ENCODE measurements at places on chromosomes 16 and 17. TPM values are rescaled to one million over a fixed set of nuclear protein-coding genes. Genes with fewer than 3 reads are reported as not detected.
A peak's percentile ranks its signal among the peaks of the same experiment; 100 is the strongest.

GRCh38 chr17:28926786-28927185 lies 23.9 kb upstream of the DHRS13 start:
- H3K27me3 ChIP-seq: no peaks in the 10 kb centered on the region
- peaks cover 58% of the 10 kb centered on the region for H3K36me3 ChIP-seq
- no peaks in the 10 kb centered on the region for H3K4me1 ChIP-seq
- no peak overlapping the region for H3K27ac ChIP-seq

DNA sequence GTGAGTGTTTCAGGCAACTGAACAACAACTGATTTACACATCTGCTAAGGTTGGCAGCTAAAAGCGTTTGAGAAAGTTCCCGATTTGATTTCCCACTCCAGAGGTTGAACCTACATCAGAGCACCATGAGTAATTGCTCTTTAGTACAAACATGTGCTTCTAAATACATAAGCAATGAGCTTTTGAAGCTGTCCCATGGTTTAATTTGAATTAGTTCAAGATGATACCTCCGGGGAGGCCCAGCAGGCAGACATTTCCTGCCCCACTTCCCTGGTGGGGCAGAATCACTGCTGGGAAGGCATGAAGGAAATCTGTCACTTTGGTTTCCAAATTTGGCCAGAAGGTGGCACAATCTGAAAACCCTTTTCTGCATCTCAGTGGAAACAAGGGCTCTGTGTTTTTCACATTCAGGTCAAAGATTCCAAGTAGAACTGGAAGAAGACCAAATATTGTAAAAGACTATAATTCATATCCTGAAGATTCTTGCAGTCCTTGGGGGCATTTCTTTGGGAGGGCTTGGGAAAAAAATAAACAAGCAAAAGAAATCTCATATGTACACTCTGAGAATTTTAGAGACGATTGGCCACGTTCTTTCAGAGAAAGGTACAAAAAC lies 176.2 kb upstream of the FAM20A start:
- no peaks in the 10 kb centered on the region for H3K27me3 ChIP-seq
- no peaks in the 10 kb centered on the region for H3K36me3 ChIP-seq
- H3K27ac ChIP-seq: peak overlapping the region; percentile 75

DNA sequence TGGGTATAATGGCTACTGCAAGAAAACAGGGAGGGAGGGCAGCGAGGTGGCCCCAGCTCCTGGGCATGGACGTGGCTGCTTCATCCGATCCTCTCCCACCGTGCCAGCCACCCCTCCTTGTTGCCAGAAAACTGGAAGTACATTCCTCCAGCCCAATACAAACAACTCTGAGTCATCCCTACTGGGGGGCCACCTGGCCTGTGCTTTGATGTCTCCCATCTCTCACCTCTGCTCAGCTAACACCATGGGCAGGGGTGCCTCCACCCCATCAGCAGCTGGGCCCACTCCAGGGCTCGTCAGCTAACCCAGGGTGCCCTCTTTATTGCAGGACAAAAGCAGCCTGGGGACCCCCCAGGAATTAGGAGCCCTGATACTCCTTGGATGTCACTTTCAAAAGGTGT lies 2.0 kb downstream of the RHBDF2 start:
- H3K36me3 ChIP-seq: no peaks in the 10 kb centered on the region
- H3K27me3 ChIP-seq: no peaks in the 10 kb centered on the region
- H3K4me1 ChIP-seq: peaks cover 61% of the 10 kb centered on the region
- H3K4me3 ChIP-seq: peak overlapping the region; percentile 99
- peak; percentile 95 for DNase-seq
- peak overlapping the region; percentile 64 for H3K27ac ChIP-seq

GRCh38 chr16:66292241-66292935 lies 74.1 kb upstream of the CDH5 start:
- no peaks in the 10 kb centered on the region for H3K36me3 ChIP-seq
- H3K27me3 ChIP-seq: peaks cover 27% of the 10 kb centered on the region
- no peak overlapping the region for H3K4me3 ChIP-seq
- H3K4me1 ChIP-seq: no peaks in the 10 kb centered on the region
- H3K27ac ChIP-seq: no peak overlapping the region
- DNase-seq: no peak

GRCh38 chr16:57815987-57816745 lies 13.9 kb upstream of the KIFC3 start:
- no peak overlapping the region for H3K4me3 ChIP-seq
- no peaks in the 10 kb centered on the region for H3K27me3 ChIP-seq
- H3K4me1 ChIP-seq: peaks cover 43% of the 10 kb centered on the region
- no peak for DNase-seq
- H3K27ac ChIP-seq: no peak overlapping the region

DNA sequence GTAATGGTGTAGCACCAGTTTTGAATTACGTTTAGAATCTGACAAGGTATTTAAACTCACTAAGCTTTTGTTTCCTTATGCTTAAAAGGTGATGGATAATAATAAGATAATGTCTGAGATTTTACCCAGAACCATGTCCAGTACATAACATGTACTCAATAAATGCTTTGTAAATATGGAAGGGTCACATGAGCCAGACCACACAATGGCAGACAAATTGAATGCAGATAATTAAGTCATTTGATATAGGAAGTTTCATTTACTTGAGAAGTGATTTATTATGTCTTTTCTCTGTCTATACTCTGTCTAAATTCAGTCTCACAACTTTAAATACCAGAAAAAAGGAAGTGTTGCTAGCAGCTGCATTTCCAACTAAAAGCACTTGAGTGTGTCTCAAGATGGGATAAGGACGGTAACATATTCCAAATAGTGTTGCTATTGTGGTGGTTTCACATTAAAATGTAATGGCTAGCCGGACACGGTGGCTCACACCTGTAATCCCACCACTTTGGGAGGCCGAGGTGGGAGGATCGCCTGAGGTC lies 52.5 kb upstream of the DHX40 start:
- peaks cover 55% of the 10 kb centered on the region for H3K4me1 ChIP-seq
- H3K4me3 ChIP-seq: no peak overlapping the region
- H3K27me3 ChIP-seq: no peaks in the 10 kb centered on the region

- H3K27ac ChIP-seq: no peak overlapping the region
- H3K4me1 ChIP-seq: peaks cover 25% of the 10 kb centered on the region
- no peak for DNase-seq
Observed at GRCh38 chr17:83177611-83178532, 98.5 kb downstream of the METRNL start.

GRCh38 chr17:64491034-64491860 lies 5.6 kb downstream of the POLG2 start:
- peaks cover 32% of the 10 kb centered on the region for H3K36me3 ChIP-seq
- DNase-seq: peak; percentile 57
- H3K27me3 ChIP-seq: no peaks in the 10 kb centered on the region

DNA sequence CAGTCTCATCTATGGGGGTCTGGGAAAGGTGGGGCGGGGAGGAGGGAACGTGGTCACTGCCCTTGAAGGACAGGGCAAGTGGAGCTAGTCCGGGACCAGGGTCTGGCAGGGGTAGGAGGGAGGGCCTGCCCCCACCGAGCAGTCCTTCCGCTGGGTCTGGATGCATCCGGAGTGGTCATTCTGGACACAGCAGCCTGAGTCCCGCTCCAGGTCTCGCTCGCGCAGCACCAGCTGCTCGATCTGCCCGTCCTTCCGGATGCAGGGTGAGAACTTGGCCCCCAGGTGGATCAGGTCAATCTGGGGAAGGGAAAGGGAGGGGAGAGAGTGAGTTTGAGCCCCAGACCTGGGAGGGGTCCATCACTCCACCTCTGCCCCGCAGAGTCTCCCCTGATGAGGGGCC lies 6.8 kb downstream of the AANAT start:
- H3K4me1 ChIP-seq: peaks cover 19% of the 10 kb centered on the region
- H3K27me3 ChIP-seq: no peaks in the 10 kb centered on the region
- peaks cover 6% of the 10 kb centered on the region for H3K36me3 ChIP-seq
- DNase-seq: no peak
- no peak overlapping the region for H3K27ac ChIP-seq

KRT32 gene
- total RNA-seq: not detected

All from HepG2 (cell line).